ENCODE measurements at places on chromosomes 5 and 9.

DNA sequence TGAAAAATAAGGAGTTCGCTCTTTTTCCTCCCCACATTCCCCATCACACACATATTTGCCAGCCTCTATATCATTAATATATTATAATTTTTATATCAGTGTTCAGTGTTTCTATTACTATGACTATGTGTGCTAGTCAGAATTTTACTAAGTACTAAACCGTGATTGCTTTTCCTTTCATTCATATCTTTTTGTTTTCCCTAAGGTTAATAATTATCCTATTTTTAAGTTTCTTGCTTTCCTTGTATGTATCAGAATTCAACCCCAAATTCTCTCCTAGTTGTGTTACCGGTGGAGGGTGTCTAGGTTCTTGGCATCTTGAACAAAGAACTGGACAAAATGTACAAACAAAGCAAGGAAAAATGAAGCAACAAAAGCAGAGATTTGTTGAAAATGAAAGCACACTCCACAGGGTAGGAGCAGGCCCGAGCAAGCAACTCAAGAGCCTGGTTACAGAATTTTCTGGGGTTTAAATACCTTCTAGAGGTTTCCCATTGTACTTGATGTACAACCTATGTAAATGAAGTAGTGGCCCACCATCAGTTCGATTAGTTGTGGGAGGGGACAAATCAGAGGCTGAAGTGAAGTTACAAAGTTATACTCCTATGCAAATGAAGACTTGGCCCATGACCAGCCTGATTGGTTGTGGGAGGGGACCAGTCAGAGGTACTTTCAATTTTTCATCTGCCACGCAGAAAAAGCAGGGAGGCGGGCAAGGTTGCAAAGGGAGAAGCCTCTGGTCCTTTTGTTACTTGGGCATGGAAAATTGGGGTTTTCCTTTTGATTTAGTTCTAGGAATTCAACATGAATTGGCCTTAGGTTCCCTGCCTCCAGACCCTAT is 43.8 kb downstream of the KIAA1191 start:
- H3K4me1 ChIP-seq, result no peaks in the 10 kb centered on the region
- H3K4me3 ChIP-seq, result no peak overlapping the region
- H3K27me3 ChIP-seq, result no peaks in the 10 kb centered on the region

DNA sequence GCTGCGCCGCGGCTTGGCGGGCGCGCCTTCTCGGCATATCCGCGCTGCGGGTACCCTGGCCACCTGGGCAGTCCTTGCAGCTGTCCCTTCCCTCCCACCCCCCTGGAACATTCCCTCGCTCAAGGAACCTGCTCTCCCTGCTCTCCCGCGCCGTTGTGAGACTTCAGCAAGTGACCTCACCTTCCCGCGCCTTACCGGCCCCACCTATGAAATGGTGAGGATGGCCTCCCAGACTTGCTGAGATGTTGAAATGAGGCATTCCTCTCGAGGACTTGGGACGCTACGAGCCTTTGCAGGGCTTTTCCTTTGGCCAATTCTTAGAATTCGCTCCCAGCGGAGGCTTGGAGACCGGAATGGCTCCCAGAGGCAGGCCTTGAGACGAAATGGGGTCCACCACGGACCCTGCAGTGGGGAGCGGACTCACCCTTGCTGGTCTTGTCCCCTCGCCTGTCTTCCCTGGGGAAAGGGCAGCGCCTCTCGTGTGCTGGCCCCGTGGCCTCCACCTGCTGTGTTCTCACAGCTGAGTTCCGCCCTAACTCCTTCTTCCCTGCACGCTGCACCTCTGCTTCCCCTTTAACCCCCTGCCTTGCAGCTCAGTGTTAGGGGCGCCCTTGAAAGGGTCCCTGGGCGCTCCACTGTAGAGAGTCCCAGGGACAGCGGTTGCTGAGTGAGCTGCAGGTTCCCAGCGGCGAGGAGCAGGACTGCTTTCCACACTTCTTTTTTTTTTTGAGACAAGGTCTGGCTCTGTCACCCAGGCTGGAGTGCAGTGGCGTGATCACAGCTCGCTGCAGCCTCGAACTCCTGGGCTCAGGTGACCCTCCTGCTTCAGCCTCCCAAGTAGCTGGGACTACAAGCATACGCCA is 907 bp downstream of the HMCN2 start:
- H3K4me3 ChIP-seq, result peak overlapping the region; percentile 53
- no peaks in the 10 kb centered on the region for H3K36me3 ChIP-seq
- peak; percentile 41 for DNase-seq
- peaks cover 46% of the 10 kb centered on the region for H3K27me3 ChIP-seq
- H3K4me1 ChIP-seq, result peaks cover 19% of the 10 kb centered on the region
- H3K27ac ChIP-seq, result no peak overlapping the region

- H3K27ac ChIP-seq, result no peak overlapping the region
- H3K4me1 ChIP-seq, result no peaks in the 10 kb centered on the region
- H3K27me3 ChIP-seq, result no peaks in the 10 kb centered on the region
- no peak overlapping the region for H3K4me3 ChIP-seq
These were observed 236.0 kb upstream of the CDH18 start for GRCh38 chr5:20224046-20224445.

- peaks cover 24% of the 10 kb centered on the region for H3K4me1 ChIP-seq
- no peaks in the 10 kb centered on the region for H3K36me3 ChIP-seq
- H3K4me3 ChIP-seq, result peak overlapping the region; percentile 73
- DNase-seq, result peak; percentile 27
- H3K27me3 ChIP-seq, result no peaks in the 10 kb centered on the region
These were observed 566 bp upstream of the FOCAD start for GRCh38 chr9:20683351-20684034.

DNA sequence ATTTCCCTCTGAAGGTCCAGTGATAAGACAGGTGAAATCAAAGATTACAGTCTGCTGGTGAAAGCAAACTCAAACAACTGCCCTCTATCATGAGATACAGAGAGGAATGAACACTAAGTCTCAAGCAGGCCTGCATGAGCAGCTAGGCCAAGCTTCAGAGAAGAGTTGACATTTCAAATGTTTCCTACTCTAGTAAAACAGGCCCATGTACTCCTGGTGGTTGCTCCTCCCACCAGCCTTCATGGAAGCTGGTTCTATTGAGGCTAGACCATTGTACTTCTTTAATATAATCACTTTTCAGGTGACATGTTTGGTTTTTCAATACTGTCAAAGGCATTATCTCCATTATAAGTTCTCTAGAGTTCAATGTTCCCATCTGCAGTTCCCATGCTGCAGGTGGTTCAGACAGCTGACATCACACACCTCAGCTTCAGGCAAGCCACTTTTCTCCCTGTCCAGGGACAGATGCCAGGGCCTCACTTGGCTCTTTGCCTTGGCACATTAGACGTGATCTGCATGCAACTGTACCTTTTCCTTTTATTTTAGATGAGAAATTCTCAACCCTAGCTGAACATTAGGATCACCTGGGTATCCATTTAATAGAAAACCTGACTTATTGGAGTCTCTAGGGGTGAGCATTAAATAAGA is 89.8 kb downstream of the PIK3R1 start:
- H3K36me3 ChIP-seq, result no peaks in the 10 kb centered on the region
- no peak overlapping the region for H3K27ac ChIP-seq
- no peak overlapping the region for H3K4me3 ChIP-seq

- H3K36me3 ChIP-seq, result no peaks in the 10 kb centered on the region
- H3K27ac ChIP-seq, result no peak overlapping the region
- DNase-seq, result no peak
These were observed 140.7 kb upstream of the GPR151 start for GRCh38 chr5:146656703-146657102.

GRCh38 chr9:130531670-130532069 is 47.7 kb upstream of the FUBP3 start:
- no peak overlapping the region for H3K27ac ChIP-seq
- no peaks in the 10 kb centered on the region for H3K36me3 ChIP-seq
- H3K4me3 ChIP-seq, result no peak overlapping the region
- H3K27me3 ChIP-seq, result peaks cover 3% of the 10 kb centered on the region

DNA sequence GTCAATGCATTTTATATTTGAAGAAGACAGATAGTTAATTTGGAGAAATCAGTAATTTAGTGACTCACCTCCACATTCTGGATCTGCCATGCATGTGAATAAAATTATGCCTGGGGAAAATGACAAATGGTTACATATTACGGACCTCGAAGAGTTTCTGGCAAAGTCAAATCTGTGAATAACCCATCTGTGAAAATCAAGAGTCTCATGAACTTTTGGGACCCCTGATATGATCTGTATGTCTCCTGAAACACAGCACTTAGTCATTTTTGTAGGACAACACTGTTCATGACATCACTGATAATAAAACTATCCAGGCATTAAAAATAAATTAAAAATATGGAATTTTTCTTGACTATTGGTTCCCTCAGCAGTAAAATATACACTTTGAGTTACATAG is 584.5 kb downstream of the TLE4 start:
- H3K4me1 ChIP-seq, result peaks cover 22% of the 10 kb centered on the region
- H3K27me3 ChIP-seq, result no peaks in the 10 kb centered on the region
- no peak overlapping the region for H3K4me3 ChIP-seq
- no peaks in the 10 kb centered on the region for H3K36me3 ChIP-seq
- no peak for DNase-seq
- H3K27ac ChIP-seq, result no peak overlapping the region

GRCh38 chr5:174293006-174293405 is 247.5 kb downstream of the NSG2 start:
- no peak overlapping the region for H3K4me3 ChIP-seq
- H3K27ac ChIP-seq, result no peak overlapping the region
- no peaks in the 10 kb centered on the region for H3K36me3 ChIP-seq
- no peaks in the 10 kb centered on the region for H3K27me3 ChIP-seq
- H3K4me1 ChIP-seq, result no peaks in the 10 kb centered on the region

GRCh38 chr5:56126487-56127179 is 106.5 kb downstream of the ANKRD55 start:
- H3K4me3 ChIP-seq, result no peak overlapping the region
- no peak for DNase-seq
- H3K27me3 ChIP-seq, result no peaks in the 10 kb centered on the region
- no peak overlapping the region for H3K27ac ChIP-seq
- no peaks in the 10 kb centered on the region for H3K36me3 ChIP-seq

DNA sequence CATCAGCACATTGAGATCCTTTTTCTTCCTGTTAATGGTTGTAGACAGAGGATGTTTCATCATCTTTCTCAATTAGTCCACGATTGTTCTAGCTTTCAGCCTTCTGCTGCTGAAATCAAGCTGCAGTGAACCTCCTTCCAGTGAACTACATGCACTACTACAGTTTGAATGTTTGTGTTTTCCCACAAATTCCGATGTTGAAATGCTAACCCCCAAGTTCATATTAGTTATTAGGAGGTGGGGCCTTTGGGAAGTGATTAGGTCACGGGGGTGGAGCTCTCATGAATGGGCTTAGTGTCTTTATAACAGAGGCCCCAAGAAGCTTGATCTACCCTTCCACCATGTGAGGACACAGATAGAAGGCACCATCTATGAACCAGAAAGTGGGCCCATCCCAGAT is 32.9 kb downstream of the NSG2 start:
- H3K36me3 ChIP-seq, result no peaks in the 10 kb centered on the region
- H3K27ac ChIP-seq, result no peak overlapping the region
- no peaks in the 10 kb centered on the region for H3K27me3 ChIP-seq
- H3K4me1 ChIP-seq, result no peaks in the 10 kb centered on the region
- no peak for DNase-seq

DNA sequence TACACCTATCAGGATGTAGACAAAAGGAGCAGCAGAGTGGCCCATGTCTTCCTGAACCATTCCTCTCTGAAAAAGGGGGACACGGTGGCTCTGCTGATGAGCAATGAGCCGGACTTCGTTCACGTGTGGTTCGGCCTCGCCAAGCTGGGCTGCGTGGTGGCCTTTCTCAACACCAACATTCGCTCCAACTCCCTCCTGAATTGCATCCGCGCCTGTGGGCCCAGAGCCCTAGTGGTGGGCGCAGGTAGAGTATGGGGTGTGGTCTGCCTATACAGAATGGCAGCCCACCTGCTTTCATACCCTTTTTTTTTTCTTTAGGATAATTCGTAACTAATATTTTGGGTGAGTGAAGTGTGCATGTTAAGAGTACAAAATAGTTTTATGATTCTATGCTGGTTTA is 1.1 kb downstream of the SLC27A6 start:
- H3K27me3 ChIP-seq, result peaks cover 43% of the 10 kb centered on the region
- no peak for DNase-seq
- no peaks in the 10 kb centered on the region for H3K36me3 ChIP-seq
- H3K4me3 ChIP-seq, result peak overlapping the region; percentile 64

DNA sequence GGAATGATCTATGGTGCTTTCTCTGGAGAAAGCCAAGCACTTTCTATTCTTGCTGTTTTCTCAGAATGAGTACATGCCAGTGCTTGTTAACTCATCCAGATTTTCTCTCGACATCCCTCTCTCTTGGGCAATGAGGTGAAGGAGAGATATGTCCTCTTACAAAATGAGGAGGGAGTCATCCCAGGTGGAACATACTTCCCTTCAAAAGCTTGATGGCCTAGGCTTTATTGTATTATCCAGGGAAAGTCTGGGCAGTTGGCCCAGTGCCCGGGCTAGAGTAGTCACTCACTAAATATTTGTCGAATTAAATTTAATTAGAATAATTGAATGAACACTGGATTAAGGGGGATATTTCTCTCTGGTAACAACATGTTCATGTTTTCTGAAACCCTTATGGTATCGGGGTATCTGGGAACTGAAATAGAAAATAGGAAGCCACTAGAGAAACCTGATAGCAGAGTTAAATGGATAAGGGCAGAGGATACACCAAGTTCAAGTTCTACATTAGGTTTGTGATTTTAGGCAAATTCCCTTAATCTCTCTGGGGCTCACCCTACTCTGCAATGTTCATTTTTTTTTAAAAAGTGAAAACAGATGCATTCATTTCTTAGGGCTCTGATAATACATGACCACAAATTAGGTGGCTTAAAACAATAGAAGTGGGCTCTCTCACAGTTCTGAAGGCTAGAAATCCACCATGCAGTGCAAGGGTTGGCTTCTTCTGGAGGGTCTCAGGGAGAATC is 99.6 kb downstream of the LIFR start:
- H3K27me3 ChIP-seq, result no peaks in the 10 kb centered on the region
- peaks cover 5% of the 10 kb centered on the region for H3K4me1 ChIP-seq
- DNase-seq, result no peak
- no peaks in the 10 kb centered on the region for H3K36me3 ChIP-seq

DNA sequence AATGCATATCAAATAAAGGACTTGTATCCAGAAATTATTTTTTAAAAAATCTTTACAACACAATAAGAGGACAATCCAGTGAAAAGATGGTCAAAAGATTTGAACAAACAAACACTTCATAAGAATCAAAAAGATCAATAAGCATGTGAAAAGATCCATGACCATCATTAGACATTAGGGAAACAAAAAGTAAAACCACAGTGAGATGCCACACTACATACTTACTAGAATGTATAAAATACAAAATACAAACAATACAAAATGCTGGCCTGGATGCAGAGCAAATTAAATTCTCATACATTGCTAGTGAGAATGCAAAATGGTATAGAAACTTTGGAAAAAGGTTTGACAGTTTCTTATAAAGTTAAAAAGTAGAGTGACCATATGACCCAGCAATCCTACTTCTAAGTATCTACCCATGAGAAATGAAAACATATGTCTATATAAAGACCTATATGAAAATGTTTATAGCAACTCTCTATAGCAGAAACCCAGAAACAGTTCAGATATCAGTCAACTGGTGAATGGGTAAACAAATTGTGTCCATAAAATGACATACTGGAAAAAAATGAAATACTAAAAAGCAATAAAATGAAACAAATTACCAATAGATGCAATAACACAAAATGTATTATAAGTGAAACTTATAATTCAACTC is 426.1 kb downstream of the RAB3C start:
- H3K4me3 ChIP-seq, result no peak overlapping the region
- no peaks in the 10 kb centered on the region for H3K36me3 ChIP-seq
- no peaks in the 10 kb centered on the region for H3K4me1 ChIP-seq
- no peak overlapping the region for H3K27ac ChIP-seq
- no peaks in the 10 kb centered on the region for H3K27me3 ChIP-seq

Data from neural progenitor cell (in vitro differentiated cells).